ENCODE measurements at places on chromosomes 11 and 22.

DNA sequence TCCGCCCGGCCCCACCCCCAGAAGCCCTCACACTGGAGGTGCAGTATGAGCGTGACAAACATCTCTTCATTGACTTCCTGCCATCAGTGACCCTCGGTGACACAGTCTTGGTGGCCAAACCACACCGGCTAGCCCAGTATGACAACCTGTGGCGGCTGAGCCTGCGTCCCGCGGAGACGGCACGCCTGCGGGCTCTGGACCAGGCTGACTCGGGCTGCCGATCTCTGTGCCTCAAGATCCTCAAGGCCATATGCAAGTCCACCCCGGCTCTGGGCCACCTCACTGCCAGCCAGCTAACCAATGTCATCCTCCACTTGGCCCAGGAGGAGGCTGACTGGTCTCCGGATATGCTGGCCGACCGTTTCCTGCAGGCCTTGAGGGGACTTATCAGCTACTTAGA is 6.6 kb upstream of the ATF4 start:
- DNase-seq, result no peak

DNA sequence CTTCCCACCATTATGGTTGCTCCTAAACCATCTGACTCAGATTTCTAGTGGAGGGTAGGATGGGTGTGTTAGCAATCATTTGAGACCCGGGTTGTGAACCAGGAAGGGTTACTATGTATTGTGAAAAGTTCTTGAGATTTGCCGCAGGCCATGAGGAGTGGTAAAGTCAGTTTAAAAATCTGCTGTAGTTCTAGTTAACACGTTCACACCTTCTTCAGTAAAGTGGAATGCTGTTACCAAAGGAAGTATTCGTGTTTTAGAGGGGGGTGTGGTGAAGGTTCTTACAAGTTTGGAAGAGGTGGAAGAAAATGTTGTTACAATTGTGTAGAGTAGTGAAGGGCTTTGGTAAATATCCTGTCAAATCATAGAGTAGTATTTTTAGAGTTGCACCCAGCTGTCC is 2.6 kb downstream of the MTMR3 start:
- DNase-seq, result no peak

- no peak for DNase-seq
These were observed 34.5 kb downstream of the C11orf65 start for GRCh38 chr11:108432783-108433182.

DNA sequence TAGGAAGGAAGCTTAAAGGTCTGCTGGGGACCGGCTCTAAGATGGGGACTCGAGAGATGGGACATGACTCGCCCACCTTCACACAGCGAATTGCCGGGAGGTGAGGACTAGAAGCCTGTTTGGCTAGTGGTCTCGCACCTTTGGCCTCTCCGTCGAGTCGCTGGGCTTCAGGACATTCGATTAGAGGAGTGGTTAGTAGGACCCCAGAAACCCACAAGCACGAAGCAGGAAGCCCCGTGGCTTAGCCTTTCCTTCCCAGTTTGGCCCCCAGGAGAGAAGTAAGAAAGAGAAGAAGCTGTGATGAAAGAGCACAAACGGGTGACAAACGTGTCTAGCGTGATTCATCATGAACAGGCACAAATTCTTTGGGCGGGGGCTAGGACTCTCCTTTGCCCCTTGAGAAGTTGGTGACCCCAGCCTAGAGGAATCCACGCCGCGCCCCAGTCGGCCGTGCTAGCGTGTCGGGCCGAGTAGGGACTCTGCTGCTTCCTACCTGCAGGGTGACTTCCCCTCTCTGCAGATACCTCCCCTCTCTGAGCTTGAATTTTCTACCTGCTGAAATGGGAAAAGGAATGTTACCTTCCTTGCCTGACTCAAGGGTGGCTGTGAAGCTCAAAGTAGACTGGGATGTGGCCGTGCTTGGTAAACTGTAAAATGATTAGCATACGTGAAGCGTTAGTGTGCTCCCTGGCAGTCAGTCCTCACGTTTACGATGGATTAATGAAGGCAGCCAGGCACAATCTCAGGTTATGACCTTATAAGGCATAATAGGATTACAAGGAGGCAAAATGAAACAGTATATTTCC is 1.1 kb upstream of the ADM start:
- no peak for DNase-seq

DNA sequence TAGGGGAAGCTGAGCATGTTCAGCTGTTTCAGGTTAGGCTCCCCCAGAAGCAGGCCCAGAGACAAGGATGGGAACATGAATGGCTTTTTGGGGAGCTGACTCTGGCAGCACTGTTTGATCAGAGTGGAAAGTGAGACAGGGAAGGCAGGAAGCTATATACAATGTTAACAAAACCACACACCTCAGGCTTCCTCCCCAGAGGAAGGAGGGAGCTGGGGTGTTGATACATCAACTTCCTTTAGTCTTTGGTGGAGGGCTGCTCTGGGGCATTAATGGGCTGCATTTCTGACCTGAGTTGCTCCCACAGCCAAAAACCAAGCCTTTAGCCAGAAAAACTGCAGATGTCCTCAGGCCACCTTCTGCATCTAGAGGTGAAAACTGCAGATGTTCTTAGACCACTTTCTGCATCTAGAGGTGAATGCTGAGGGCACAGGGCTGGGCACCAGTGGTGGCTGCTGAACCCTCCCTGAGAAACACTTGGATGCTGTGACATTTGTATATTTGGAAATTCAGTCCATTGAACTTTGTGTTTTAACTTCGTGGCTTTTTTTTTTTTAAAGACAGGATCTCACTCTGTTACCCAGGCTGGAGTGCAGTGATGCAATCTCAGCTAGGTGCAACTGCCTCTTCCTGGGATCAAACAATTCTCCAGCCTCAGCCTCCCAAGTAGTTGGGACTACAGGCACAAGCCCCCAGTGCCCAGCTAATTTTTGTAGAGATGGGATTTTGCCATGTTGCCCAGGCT is 49.9 kb downstream of the KIAA1671 start:
- DNase-seq, result no peak
